ENCODE measurements at places on chromosomes 11 and 22. TPM values are rescaled to one million over a fixed set of nuclear protein-coding genes. Genes with fewer than 3 reads are reported as not detected.

The CARS1 gene
- 101 TPM for total RNA-seq

The ADAMTS8 gene
- not detected for total RNA-seq

The CDCA5 gene
- total RNA-seq: 134 TPM

The GNG3 gene
- not detected for total RNA-seq

The APOBEC3H gene
- 4.3 TPM for total RNA-seq

The C22orf31 gene
- not detected for total RNA-seq

The PDGFB gene
- 0.40 TPM for total RNA-seq
